ENCODE measurements at places on chromosomes 4 and X.
A peak's percentile ranks its signal among the peaks of the same experiment; 100 is the strongest.

DNA sequence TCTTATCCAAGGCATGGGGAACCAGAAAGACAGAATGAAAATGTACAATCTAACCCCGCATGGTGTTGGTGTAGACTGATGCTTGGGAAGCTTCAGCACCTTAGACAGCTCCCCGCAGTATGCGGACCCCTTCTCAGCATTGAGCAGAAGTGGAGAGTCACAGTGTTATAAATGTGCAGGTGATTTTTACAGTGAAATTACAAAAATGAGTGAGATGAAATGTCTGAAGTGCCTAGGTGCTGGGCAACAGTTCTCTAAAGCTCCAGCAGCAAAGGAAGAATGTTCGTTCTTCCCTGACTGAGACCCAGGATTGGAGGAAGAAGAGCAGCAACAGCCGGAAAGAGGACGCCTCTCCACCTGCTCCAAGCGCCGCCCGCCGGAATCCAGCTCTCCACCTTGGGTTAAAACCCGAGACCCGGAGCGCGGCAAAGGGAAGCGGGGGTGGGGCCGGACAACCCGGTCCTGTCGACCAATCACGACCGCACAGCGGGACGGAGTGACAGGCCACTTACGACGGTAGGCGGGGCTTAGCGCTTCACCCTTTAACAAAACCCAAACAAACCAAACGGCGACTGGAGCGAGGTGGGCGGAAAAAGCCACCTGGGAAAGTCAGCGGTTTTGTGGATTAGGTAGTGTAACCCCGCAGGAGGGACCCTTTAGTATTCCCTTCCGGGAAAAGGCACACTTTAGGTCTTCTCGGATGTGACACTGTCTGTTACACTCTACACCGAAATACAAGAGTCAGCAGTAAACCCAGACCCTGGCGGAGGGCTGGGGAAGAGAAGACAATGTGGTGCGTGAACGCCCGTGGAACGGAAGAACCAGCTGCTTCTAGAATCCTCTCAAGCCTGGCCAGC, at the start of gene GLRA3:
Gene GLRA3, minus strand, starts transcription at position 403 of the 857 bp plus-strand sequence. CDS start 436 bp downstream, outside the sequence.
- peak; percentile 1 for DNase-seq

GRCh38 chrX:105297041-105297440, 76.5 kb upstream of the TEX13A start:
- DNase-seq = no peak

DNA sequence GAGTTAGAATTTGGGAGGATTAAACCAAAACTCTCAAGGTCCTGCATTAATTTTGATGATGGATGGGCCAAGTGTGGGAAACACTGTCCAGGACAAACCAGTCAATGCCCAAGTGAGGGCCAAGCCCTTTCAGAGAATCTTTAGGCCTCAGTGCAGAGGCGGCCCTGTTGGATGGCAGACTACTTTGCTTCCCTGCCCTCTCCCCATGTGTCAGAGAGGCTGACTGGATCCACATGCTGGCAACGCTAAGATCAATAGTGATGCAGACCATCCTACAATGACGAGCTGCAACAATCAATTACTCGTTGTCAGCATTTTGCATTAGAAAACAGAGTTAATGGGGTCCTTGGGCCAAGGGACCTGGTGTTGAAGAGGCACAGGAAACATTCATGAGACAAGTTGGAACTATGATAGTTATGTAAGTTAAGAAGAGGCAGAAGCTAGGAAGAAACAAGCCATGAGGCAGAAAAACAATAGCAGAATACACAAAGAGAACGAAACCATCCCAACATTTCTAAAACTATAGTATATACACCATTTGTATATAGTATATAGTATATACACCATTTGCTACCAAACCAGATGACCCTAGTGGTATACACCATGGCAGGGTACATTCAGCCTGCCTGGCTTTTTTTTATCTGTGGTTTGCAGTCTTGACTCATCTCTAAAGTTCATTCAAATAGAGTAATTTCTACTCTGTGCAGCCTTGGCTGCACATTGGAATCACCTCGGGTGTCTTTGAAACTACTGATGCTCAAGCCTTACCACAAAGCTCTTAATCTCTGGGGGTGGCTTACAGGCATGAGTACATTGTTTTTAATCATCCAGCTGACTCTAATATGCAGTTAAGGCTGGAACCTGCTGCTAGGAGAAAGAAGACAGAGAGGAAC, 147.7 kb upstream of the GYPA start:
- DNase-seq = no peak

DNA sequence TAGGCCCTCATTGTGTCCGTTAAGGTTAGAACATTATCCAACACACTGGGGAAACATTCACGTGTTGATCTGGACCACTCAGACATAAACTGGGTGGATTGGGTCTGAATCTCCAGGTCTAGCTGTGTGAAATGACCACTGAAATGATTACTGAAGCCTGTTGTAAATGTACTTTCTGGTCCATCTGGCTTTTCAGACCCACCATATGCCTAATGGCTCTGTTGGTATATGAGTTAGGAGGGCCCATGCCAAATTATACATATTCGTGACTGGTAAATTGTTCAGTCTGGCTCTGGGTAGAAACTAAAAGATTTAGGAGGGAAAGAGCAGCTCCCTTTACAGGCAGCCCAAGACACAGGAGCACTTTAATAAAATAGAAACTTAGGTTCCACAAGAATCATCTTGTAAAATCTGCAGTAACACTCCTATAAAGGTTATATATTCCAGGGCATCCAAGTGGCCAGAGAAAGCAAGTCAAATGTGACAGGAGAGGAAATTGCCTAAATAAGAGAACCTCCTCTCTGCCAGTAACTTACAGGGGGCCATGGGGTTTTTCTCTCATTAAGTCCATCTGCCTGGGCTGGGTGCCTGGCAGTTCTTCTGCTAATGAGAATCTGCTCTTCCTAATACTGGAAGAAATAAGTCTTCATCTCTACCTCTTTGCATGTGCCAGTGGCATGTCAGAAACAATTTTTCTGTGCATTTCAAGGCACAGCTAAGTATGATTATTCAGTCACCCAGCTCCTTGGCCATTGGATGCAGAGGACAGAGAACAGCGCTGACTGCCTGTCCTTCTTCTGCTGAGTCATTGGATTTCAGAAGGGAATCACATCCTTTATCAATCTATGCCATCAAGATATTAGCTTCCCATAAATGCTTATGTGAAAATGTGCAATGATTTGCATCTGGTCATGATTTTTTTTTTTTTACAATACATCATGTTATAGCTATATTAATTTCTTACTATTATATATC, 112.6 kb downstream of the GLRA2 start:
- DNase-seq = no peak

- no peak for DNase-seq
Measured at GRCh38 chr4:99848591-99849001, 32.0 kb downstream of the DAPP1 start.
